Foreskin fibroblast (primary cell): ENCODE measurements at places on chromosomes 1 and 21.

- no peak for DNase-seq
Measured at GRCh38 chr1:223662943-223663342, 2.6 kb downstream of the CAPN8 start.

DNA sequence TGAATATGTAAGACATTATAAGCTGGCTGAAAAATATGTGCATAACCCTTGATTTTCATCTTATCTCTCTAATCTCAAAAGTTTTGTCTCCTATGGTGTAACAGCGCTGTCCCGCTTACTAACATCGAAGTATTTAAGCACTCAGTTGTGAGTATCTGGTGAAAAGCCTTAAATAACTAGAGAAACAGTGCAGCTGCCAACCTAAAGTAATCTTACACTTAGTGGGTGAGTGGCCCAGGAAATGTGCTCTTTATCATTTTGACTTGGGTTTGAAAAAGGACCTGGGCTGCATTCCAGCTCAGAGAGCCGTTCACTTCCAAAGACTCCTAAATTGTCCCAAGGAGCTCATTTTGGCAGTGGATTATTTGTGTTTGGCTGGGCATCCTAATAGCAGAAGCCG, 225.9 kb downstream of the SPATA17 start:
- DNase-seq, result no peak

DNA sequence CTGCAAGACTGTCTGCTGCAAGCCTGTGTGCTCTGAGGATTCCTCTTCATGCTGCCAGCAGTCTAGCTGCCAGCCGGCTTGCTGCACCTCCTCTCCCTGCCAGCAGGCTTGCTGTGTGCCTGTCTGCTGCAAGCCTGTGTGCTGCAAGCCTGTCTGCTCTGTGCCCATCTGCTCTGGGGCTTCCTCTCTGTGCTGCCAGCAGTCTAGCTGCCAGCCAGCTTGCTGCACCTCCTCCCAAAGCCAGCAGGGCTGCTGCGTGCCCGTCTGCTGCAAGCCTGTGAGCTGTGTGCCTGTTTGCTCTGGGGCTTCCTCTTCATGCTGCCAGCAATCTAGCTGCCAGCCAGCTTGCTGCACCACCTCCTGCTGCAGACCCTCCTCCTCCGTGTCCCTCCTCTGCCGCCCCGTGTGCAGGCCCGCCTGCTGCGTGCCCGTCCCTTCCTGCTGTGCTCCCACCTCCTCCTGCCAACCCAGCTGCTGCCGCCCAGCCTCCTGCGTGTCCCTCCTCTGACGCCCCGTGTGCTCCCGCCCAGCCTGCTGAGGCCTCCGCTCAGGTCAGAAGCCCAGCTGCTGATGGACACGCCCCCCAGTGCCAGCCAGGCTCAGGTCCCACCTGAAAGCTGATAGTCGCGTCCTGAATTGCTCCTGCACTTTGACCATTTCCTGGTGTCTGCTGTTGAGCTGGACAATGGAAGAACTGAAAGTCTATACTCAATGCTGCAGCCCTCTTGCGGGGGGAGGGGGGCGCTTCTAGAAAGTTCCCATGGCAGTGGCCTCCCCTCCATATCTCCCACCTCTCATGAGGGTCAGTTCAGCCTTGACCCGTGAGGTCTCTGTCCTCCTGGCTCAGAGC, 1.2 kb downstream of the KRTAP10-4 start:
- no peak for DNase-seq

DNA sequence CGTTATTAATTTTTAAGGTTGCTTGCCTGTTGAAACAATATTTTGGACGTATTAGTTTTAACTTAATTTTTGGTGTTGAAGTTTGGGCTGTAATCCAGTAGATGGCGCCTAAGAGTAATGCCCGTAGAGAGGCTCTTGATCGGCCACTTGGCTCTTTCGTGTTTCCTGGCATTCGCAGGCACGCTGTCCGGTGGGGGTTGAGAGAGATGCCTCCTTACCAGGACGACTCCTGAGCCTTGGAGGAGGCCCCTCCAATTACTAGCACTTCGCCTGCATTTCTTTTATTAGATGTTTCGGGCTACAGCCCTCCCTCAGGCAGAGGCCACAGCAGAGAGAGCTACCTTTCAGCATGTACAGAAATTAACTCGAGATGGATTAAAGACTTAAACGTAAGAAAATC, 12.0 kb downstream of the OR2M4 start:
- DNase-seq, result peak; percentile 0

DNA sequence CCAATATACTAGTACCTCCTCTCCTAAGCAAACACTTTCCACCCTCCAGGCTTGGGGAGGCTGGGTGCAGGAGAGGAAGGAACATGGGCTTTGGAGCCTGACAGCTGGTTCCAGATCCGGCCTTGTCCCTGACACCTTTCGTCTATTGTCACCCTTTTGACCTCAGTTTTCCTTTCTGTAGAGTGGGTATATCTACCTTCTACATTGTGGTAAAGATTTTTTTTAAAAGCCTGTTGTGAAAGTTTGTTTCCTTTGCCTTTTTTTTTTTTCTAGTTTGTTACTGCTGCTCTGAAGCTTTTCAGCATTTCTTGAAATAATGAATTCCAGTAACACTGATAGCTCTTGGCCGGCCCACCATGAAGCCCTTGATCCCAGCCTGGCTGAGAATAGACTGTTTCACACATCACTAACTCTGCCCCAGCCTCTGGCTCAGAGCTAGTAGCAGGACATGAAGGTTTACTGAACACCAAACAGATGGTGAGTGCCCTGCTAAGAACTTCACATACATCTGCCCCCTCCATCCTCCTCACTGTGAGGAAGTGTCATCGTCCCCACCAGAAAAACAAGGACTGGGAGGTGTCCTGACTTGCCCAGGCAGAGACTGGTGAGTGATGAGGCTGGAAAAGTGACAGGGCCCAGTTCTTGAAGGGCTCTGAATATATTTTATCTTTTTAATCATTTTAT, 33.0 kb upstream of the ID3 start:
- no peak for DNase-seq

DNA sequence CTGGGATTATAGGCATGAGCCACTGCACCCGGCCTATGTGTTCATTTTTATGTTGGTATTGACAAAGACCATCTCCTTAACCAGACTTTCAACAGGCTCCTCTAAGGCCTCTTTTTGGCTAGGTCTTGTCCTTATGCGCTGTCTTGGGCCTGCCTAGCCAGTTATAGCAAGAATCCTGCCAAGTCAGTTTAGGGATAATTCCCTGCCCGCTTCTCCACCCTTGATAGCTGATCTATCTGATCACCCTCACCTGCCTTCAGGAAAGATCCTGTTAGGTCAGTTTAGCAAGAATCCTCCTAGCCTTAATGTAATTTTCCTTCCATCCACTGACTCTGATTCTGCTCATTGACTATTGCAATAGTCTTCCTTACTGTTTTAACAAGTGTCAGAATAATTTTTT, 2.4 kb upstream of the B4GALT3 start:
- DNase-seq, result no peak

DNA sequence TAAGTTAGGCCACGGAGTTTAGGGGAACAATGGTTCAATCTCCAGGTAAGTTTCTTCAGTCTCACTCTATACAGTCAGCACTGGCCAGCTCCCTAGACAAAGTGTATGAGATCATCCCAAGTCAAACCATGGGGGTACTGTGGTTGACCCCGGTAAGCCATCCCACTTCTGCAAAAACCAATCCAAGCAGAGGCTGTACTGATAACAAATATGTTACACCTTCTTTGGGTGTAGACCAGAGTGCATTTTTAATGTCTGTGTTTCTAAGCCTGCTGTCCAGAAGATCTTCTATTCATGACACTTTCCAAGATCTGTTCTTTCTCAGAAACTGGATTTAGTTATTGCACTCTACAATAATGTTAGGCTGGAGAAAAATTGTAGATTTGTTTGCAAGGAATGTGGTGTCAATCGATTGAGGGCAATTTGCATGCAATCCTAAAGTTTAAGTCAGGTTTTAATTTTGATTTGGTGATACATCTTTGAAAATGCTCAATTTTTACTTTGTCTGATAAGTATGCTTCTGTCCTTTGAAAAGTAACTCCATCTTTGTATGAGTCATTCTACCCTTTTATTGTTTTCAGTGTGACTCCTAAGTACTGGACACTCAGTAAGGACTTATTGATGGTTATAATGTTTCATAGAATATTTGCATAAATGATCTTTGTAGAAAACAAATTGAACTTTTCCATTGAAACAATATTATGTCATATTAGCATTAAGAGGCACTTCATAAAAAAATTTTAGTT, 152.4 kb downstream of the HLX start:
- DNase-seq, result no peak

- peak; percentile 79 for DNase-seq
Measured at GRCh38 chr1:48674641-48675040, 102.0 kb downstream of the BEND5 start.

- DNase-seq, result no peak
Measured at GRCh38 chr1:6022193-6022592, 23.5 kb upstream of the KCNAB2 start.

DNA sequence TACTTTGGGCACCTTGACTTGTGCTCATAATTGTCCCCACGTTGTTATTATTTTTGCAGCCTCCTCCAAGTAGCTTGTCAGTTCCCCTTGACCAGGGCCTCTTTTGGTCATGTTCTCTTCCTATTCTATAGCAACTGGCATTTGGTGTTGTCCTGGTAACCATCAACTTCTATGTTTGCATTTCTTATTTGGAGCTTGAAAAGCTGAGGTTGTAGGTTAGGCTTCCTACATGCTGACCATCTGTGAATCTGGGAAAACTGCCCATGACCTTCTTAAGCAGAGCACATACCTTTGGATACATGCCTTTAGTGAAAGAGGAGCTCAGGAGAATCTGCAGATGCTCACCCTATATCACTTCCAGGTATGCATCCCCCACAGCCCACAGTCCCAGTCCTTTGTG, 160.8 kb downstream of the HHAT start:
- DNase-seq, result peak; percentile 19

GRCh38 chr1:65512967-65513780, 92.7 kb downstream of the LEPR start:
- peak; percentile 33 for DNase-seq

DNA sequence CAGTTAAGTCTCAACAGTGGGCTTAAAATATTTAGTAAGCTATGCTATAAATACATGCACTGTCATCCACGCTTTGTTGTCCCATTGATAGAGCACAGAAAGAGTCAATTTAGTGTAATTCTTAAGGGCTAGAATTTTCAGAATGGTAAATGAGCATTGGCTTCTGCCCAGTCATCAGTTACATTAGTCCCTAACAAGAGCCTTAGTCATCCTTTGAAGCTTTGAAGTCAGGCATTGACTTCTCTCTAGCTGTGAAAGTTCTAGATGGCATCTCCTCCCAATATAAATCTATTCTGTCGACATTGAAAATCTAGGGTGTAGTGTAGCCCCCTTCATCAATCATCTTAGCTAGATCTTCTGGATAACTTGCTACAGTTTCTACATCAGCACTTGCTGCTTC, 12.0 kb upstream of the LPGAT1 start:
- DNase-seq, result no peak

- no peak for DNase-seq
Measured at GRCh38 chr1:243454328-243454997, 198.6 kb downstream of the SDCCAG8 start.

DNA sequence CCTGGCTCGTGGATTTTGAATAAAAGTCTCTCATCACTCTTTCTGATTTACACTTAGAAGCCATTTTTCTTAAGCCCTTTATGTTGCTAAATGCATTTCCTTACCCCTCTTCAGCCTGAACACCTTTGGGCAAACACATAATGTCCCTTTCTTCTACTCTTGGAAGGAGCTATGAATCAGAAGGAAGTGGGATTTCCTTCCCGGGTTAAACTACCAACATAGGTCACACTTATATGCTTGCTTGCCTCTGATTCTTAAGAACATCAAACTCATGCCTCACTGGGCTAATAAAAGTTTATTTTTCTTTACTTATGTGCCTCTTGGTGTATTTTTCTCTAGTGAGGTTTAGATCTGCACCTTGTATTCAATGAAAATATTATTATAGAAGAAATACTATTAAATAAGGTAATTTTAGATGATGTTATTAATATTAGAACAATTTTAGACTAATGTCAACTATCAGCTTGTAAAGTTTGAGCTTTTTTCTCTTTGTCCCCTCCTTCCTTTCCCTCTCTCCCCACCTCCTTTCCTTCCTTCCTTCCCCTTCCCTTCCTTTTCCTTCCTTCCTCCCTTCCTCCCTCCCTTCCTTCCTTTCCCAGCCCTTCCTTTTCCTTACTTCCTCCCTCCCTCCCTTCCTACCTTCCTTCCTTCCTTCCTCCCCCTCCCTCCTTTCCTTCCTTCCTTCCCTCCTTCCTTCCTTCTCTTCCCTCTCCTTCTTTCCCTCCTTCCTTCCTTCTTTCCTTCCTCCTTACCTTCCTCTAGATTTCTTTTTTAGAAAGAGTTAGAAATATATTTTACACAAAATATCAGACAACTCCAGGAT, 66.5 kb upstream of the KCNJ6 start:
- DNase-seq, result no peak

- no peak for DNase-seq
Measured at GRCh38 chr1:158121604-158122254, 59.0 kb upstream of the CD1D start.

- DNase-seq, result peak; percentile 35
Measured at GRCh38 chr1:27003745-27004470, 8.7 kb downstream of the TENT5B start.

GRCh38 chr1:95953015-95953414, 719.0 kb downstream of the RWDD3 start:
- DNase-seq, result peak; percentile 26

DNA sequence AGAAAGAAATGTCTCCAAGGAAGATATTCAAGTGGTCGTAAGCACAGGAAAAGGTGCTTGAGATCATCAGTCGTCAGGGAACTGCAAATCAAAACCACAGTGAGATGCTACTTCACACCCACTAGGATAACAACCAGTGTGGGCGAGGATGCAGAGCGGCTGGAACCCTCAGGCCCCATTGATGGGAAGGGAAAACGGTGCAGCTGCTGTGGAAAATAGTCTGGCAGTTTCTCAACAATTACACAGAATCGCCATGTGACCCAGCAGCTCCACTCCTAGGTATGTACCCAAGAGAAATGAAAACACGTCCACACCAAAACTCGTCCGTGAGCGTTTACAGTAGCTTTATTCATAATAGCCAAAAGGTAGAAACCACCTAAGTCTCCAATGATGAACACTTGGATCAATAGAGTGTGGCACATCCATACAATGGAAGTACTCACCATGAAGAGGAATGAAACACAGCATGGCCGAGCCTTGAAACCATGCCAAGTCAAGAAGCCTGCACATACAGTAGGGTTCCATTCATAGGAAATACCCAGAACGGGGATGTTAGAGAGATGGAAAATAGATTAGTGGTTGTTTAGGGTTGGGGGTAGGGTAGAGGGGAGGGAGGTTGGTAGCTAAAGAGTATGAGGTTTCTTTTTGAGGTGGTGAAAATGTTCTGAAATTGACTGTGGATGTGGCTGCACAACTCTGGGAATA, 6.1 kb downstream of the DFFB start:
- no peak for DNase-seq
